K562 (cell line): ENCODE measurements at places on chromosomes 5 and 9.

DNA sequence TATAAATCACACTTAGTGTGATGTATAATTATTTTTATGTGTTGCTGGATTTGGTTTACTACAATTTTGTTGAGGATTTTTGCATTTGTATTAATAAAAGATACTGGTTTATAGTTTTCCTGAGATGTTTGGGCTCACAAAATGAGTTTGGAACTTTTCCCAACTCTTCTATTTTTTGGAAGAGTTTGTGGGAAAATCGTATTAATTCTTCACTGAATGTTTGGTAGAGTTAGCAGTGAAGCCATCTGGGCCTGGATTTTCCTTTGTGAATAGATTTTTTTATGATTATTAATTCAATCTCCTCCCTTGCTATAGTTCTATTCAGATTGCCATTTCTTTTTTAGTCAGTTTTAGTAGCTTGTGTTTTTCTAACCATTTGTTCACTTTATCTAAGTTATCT is 201.7 kb upstream of the NFIL3 start:
- no peak for DNase-seq

GRCh38 chr5:14257995-14258403 is 114.9 kb downstream of the TRIO start:
- DNase-seq = no peak

- no peak for DNase-seq
Observed at GRCh38 chr5:155908543-155908942, 418.4 kb upstream of the SGCD start.

DNA sequence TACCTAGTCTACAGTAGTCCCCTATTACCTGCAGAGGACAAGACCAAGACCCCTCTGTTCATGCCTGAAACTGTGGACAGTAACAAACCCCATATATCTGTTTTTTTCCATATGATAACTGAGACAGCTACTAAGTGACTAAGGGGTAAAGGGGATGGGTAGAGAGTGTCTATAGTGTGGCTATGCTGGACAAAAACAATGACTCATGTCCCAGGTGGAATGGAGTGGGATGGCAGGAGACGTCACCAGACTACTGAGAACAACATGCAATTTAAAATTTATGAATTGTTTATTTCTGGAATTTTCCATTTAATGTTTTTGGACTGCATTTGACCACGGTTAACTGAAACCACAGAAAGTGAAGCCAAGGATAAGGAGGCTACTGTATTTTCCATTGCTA is 171.8 kb downstream of the AGTPBP1 start:
- no peak for DNase-seq

- DNase-seq = no peak
Observed at GRCh38 chr9:108142142-108142503, 652.6 kb upstream of the KLF4 start.

DNA sequence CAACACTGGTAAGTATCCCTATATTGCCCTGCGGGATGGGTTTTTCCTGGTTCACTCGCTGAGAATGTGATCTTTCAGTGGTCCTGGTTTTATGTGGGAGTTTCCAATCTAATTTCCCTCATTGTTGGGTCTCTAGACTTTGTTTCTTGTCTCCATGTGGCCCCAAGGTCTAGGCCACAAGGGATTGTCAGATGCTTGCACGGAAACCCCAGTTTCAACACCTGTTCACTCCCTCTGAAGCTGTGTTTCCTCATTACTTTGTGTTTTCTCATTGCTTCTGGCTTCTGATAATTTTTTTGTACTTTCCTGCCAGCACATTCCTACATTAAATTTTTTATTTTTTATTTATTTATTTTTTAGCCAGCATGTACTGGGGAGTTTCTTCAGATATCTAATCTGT is 191.5 kb downstream of the TTLL11 start:
- no peak for DNase-seq

- DNase-seq = no peak
Observed at GRCh38 chr5:133050521-133050920, 1.3 kb upstream of the HSPA4 start.
